Esophagus mucosa (tissue), 1 donor: ENCODE measurements at places on chromosomes 16 and 17. TPM values are rescaled to one million over a fixed set of nuclear protein-coding genes. Genes with fewer than 3 reads are reported as not detected.

GRCh38 chr16:1990101-1990350, 256 bp downstream of the SYNGR3 start:
- ATAC-seq, result no peak

- ATAC-seq, result no peak
Measured at GRCh38 chr16:83932955-83933673, 19.9 kb upstream of the OSGIN1 start.

DNA sequence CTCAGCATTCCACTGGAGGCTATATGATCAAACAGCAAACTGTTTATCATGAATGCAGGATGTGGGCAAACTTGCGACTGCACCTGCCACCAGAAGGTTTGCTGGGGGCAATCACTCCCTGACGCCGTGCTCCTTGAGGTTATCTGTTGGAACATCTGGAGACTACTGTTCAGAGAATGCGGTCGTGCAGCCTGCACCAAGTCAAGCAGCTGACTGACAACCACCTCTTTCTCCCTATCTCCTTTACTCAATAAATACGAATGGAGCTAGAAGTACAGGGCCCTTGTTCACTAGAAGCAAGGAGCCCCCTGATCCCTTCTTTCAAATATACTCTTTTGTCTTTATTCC, 2101.2 kb downstream of the TP53TG3F start:
- no peak for ATAC-seq

GRCh38 chr17:59874376-59874775, 18.4 kb downstream of the TUBD1 start:
- no peak for ATAC-seq

DNA sequence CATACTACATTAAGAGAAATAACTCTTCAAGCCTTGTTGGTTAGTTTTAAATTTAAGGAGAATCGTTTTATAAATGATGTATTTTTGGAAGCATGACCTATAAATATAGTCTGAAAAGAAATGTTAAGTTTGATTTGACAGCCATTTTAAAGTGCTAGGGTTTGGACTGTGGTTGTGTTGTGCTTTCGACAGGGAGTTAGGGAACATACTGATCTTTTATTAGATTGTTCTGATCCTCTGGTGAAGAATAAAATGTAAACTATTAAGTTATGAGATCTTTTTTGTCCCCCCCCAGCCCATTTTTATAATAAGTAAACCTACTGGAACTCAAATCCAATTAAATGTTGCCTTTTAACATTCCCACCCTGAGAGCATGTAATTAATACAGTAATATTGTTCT, 12.0 kb downstream of the TAF15 start:
- ATAC-seq, result no peak

Gene AANAT
- total RNA-seq, result not detected
